ENCODE measurements at places on chromosomes 1 and 21.

GRCh38 chr1:23694371-23694770 is 2.8 kb downstream of the RPL11 start:
- DNase-seq = no peak

GRCh38 chr1:2504949-2505272 is 21.5 kb downstream of the PANK4 start:
- DNase-seq = no peak

DNA sequence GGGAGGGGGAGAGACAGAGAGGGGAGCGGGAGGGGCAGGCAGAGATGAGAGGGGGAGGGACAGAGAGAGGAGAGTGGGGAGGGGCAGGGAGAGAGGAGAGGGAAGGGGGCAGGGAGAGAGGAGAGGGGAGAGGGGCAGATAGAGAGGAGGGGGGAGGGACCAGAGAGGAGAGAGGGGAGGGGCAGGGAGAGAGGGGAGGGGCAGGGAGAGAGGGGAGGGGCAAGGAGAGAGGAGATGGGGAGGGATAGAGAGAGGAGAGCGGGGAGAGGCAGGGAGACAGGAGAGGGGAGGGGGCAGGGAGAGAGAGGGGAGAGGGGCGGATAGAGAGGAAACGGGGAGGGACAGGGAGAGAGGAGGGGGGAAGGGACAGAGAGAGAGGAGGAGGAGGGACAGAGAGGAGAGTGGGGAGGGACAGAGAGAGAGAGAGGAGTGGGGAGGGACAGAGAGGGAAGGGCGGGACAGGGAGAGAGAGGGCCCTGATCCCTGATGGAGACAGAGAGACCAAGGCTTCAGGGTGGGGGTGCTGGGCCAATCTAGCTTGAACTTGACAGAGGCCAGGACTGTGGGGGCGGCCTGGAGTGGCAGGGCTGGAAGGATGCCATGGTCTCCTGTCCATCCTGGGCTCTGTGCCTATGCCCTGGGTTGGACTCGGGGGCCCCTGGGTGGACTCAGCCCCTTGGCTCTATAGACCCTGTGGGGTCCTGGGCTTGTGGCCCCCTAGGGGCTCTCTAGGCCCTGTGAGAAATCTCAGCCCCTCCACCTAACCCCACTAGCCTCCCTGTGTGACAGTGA is 43.6 kb downstream of the DMRTB1 start:
- DNase-seq = no peak

DNA sequence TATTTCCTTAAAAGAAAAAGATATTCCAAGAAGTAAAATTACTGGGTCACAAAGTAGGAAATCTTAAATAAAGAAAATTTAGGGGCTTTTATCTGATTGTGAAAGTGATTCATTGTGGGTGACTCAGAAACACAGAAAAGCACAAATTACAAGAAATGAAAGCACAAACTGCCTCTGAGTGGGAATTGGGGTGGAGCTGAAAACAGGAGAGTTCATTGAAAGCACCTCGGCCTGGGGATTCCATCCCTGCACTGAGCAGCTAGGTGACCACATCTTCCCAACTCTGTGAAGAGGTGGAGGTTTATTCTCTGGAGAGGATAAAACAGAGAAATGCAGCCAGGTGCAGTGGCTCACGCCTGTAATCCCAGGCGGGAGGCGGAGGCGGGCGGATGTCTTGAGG is 7.4 kb downstream of the GJA4 start:
- no peak for DNase-seq

DNA sequence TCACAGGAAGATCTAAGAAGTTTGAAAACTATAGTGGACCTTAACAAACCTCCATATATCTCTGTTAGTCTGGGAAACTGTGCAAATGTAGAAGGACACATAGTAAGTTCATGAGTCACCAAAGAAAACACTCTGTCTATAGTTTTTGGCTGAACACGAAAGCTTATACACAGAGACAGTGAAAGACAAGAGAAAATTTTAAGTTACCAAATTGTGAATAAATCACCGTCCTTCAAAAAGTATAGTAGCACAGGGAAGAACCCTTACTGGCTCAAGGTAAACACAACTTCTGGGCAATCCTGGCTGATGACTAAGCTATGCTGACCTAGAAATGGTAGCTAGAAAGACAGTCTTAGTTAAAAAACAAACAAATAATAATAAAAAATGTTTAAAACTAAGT is 1057.9 kb downstream of the AMY1C start:
- DNase-seq = no peak

- no peak for DNase-seq
These were observed 19.9 kb upstream of the SLC35F3 start for GRCh38 chr1:233884461-233885151.

GRCh38 chr21:44253832-44254710 is 7.6 kb downstream of the DNMT3L start:
- DNase-seq = no peak

GRCh38 chr1:59570524-59570923 is 244.2 kb upstream of the HOOK1 start:
- no peak for DNase-seq

DNA sequence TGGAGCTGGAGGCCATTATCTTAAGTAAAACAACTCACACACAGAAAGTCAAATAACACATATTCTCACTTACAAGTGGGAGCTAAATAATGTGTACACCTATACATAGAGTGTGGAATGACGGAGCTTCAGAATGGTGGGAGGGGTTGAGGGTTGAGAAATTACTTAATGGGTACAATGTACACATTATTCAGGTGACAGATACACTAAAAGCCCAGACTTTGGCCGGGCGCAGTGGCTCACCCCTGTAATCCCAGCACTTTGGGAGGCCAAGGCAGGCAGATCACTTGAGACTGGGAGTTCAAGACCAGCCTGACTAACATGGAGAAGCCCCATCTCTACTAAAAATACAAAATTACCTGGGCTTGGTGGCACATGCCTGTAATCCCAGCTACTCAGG is 24.9 kb upstream of the LRIG2 start:
- DNase-seq = no peak

DNA sequence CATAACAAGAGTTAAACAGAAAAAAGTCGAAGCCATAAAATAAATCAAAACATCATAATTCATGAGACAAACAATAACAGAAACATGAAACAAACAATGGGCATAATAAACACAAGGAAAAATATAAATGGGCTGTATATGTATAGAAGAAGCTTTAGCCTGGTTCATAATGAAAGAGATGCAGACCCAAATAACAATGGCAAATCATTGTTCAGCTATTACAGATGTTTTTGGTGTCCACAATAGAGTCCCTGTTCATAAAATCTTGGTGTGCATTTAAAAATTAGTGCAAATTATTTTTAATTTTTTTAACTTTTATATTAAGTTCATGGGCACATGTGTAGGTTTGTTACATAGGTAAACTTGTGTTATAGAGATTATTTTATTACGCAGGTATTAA is 1185.9 kb upstream of the B3GALT2 start:
- DNase-seq = no peak

- DNase-seq = no peak
These were observed 213.0 kb downstream of the KCTD3 start for GRCh38 chr1:215780139-215780538.

DNA sequence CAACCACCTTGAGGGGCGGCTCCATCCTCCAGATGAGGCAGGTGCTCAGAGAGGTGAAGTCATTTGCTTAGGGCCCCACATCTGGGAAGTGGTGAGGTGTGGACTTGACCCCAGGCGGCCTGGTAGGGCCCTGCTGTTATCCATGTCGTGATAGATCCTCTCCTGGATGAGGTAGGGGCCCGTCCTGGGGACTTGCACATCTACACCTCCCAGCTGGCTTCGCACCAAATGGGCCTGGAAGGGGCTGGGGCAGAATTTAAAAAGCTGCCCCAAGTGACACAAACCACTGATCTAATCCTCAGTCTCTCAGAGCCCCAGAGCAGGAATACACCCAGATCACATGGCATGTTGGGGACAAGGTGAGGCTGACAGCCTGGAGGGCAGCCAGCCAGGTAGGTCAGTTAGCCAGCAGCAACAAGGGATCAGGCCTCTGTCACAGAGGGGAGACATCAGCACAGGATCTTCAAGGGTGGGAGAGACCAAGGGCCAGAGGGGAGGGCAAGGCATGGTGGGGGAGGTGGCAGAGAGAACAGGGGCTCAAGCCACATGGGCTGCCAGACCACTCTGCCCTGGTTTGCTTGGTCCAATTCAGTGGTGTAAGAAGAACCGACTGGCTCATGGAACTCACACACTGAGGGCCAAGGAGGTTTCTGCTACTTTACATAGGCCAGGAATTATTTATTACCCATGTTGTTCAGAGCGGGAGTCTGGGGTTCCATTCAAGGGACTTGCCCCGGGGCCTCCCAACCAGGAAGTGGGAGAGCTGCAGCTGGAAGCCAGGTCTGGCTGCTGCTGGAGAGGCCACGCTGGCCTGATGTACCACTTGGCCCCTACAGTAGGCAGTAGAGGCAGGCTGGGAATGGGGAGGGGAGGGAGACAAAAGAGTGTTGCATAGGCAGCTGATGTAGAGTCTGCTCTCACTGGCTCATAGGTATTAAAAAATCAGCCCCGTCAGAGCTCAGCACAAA is 12.1 kb downstream of the LRP8 start:
- DNase-seq = no peak

- DNase-seq = peak; percentile 24
These were observed 1.4 kb upstream of the DENND2C start for GRCh38 chr1:114671011-114671938.

DNA sequence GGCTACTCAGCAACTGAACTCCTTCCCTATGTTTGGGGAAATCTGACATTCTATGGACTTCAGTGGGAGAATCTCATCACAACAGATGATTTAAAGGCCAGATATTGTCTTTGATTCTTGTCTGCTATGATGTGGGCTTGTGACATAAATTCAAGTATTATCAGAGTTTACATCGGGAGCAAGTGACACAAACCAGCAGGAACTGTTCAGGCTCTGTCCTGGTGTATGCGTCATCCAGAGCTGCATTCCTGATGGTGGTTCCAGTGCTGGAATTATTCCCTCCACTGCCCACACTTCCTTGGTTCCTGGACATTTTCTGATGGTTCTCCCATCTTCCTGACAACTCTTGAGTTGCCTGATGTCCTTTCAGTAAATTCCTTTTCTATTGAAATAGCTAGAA is 10.8 kb upstream of the LSM10 start:
- peak; percentile 63 for DNase-seq

DNA sequence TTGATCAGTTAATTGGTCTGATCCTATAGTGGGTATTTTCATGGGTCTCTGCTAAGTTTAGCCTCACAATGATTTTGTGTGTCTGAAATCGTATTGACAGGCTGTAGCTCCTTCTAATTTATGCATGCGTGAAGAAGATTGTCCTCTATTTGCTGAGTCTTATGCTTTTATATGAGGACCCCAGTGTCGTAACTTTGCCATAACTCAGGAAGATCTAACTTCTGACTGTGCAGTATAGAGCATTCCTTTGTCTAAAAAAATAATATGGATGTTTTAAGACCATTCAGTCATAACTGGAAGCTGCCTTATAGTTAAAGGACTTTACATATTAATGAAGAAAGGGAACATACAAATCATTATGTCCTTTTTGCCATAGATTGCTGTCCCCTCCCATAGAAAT is 73.3 kb downstream of the CAMTA1 start:
- no peak for DNase-seq

DNA sequence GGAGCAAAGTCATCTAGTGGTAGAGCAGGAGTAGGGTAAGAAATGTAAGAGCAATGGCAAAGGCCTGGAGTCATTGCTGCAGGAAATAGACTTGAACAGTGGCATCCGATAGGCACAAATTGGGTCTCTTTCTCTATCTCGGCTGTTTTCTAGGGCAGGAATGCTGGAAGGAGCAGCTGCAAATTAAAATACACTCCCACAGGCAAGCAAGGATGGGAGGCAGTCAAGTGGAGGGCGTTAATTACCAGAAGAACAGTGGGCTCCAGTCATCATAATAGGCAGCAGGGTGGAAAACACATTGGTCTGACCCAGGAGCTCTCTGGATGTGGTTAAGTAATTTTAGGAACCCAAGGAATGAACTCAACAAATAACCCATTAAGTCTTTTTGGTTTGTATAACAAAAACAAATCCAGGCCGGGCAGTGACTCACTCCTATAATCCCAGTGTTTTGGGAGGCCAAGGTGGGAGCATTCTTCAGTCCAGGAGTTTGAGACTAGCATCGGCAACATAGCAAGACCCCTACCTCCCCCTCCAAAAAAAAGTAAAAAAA is 7.8 kb upstream of the TDRD5 start:
- DNase-seq = no peak

DNA sequence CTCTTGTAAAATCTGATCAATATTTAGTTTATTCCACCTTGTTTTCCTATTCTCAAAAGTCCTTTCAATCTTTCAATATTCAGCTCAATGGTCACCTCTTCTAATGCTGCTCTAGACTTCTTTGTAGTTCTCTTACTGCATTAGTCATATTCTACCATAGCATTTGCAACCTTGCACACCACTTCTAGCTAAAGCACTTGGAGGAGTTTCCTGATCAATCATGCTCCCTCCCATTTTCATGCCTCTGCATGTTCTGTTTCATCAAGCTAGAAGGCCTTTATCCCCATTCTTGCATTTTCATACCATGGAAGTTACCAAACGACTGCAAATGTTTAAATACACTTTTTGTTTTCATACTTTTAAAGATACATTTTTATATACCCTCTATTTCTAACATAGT is 72.1 kb downstream of the SLC5A9 start:
- DNase-seq = no peak

DNA sequence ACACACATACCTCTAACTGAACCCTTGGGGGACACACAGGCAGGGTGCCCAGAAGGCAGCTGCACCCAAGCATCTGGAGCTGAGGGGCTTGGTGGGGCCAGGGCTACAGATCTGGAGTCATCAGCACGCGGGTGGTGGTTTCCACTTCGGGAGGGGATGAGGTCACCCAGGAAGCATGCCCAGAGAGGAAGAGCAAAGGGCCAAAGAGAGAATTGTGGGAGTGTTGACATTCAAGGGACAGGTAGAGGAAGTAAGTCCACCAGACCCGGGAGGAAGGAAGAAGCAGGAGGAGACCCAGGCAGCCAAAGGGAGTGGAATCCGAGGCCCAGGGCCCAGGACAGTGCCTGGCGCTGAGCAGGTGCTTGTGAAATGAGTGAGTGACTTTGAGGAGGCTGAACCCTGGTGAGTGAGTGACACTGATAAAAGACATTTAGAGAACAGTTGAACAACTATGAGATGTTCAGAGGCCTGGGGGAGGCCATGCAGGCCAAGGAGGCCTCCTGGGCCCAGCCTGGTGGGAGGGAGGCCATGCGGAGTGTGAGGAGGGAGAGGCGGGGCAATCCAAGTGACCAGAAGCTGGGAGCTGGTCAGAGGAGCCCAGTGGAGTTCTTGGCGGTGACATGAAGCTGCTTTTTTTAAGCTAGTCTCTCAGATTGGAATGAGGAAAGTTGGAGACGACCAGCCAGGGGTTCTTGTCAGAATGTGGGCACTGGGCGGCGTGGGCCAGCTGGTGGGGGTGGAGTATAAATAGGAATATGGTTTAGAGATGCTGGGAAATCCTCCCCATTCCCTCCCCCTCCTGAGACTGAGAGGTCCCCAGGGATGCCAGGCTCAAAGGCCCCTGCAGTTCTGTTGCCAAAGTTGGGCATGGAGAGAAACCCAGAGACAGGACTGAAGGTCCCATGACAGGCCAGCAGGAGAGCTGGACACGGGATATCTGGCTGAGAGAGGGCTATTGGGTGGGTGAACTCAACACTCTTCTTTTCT is 7.9 kb downstream of the CDK18 start:
- DNase-seq = no peak

- no peak for DNase-seq
These were observed 34.6 kb upstream of the PDE4B start for GRCh38 chr1:65758128-65758527.
